Upper lobe of right lung (tissue), 1 donor: ENCODE measurements at places on chromosomes 4 and X. TPM values are rescaled to one million over a fixed set of nuclear protein-coding genes. Genes with fewer than 3 reads are reported as not detected.

Gene LIMCH1
- 369 TPM for total RNA-seq

Gene CNKSR2
- total RNA-seq: 7.2 TPM

Gene TNIP3
- 2.3 TPM for total RNA-seq

Gene GPR119
- total RNA-seq: not detected

Gene SLC49A3
- total RNA-seq: 32.9 TPM

Gene EMCN
- 35.9 TPM for total RNA-seq

- no peak overlapping the region for H3K27ac ChIP-seq
- H3K36me3 ChIP-seq: no peaks in the 10 kb centered on the region
These were observed 91.6 kb downstream of the TLL1 start for GRCh38 chr4:165964591-165964990.

DNA sequence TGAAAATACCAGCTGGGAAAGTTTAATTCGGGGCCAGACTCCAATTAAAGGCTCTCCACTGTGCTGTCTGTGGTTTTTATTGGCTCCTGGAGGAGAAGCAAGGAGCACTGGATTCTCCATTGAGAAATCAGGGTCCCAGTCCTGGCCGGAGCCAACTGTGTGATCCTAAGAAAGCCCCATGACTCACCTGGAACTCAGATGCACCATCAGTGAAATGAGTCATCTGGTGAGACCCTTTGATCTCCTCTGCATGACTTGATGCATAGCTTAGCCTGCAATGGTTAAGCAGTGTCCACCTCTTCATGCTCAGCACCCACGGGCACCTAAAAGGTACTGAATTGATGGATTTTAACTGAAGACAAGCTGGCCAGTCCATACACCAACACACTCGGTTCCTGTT lies 119.2 kb upstream of the VCX3B start:
- H3K4me3 ChIP-seq: no peak overlapping the region
- no peaks in the 10 kb centered on the region for H3K4me1 ChIP-seq
- H3K27ac ChIP-seq: no peak overlapping the region
- no peak for DNase-seq

DNA sequence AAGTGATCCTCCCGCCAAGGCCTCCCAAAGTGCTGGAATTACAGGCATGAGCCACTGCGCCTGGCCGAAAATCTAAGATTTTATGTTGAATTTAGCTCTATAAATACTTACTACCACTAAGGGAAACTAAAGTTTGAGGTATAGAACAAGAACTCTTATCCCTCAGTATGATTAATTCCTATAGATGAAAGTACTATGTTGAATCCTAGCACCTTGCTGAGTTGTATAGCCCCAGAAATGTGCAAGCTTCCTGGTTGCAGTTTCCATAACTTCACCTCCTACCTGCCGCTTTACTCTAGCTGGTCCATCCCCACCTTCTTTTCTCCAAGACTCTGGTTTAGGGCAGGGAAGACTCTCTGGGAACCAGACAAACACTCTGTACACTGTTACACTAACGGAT lies 11.8 kb upstream of the TSPAN5 start:
- no peak overlapping the region for H3K4me3 ChIP-seq
- no peak overlapping the region for H3K27ac ChIP-seq
- no peak for DNase-seq

- H3K4me1 ChIP-seq: no peaks in the 10 kb centered on the region
- no peak overlapping the region for H3K27ac ChIP-seq
- H3K4me3 ChIP-seq: no peak overlapping the region
- DNase-seq: no peak
- no peaks in the 10 kb centered on the region for H3K27me3 ChIP-seq
- no peaks in the 10 kb centered on the region for H3K36me3 ChIP-seq
These were observed 388.2 kb downstream of the MID1IP1 start for GRCh38 chrX:39189431-39189830.

DNA sequence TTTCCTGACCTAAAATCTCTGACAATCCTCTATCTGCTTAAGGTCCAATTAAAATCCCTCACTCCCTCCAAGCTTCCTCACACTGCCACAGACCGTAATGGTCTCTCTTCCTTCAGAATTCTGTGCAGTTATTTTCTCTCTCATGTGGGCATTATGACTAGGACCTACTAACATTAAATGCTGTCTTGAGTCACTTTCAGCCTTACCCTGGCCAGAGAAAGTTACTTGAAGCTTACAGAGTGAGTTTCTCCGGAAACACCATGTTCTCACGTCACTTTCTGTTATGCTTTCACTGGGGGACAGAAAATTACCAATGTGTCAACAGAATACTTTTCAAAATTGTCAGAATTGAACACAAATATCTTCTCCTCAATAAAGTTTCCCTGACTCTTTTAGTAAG lies 271.8 kb downstream of the INPP4B start:
- H3K27ac ChIP-seq: no peak overlapping the region
- DNase-seq: no peak
- H3K36me3 ChIP-seq: no peaks in the 10 kb centered on the region
- no peaks in the 10 kb centered on the region for H3K27me3 ChIP-seq
- H3K4me3 ChIP-seq: no peak overlapping the region

- H3K4me3 ChIP-seq: no peak overlapping the region
- no peaks in the 10 kb centered on the region for H3K36me3 ChIP-seq
These were observed 127.9 kb upstream of the PPP3CA start for GRCh38 chr4:101475246-101475645.

DNA sequence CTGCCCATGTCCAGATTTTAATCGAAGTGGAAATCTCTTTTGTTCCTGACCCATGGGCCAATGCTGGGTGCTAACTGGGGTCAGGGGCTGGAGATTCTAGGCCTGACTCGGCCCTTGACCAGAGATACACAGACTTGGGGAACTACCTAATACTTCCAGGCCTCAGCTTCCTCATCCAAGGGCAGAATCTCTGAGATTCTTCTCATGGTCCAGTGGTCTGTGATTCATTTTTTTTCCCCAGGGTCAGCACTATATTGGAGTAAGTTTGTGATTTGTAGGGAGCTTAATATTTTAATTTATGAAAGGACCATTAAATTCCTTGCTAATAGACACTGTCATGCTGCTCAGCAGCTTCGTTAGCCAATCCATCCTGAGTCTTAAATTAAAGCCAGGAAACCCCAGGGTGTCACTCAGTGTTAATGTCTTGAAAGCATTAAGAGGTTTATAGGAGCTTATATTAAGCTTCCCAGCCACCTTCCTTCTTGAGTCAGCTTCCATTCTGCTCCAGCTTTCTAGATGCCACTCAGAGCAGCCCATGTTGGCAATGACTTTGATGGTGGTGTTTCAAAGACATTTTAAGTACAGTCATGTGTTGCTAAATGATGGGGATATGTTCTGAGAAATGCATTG lies 27.0 kb upstream of the PROM1 start:
- DNase-seq: no peak
- no peak overlapping the region for H3K4me3 ChIP-seq
- no peak overlapping the region for H3K27ac ChIP-seq
- H3K4me1 ChIP-seq: no peaks in the 10 kb centered on the region

DNA sequence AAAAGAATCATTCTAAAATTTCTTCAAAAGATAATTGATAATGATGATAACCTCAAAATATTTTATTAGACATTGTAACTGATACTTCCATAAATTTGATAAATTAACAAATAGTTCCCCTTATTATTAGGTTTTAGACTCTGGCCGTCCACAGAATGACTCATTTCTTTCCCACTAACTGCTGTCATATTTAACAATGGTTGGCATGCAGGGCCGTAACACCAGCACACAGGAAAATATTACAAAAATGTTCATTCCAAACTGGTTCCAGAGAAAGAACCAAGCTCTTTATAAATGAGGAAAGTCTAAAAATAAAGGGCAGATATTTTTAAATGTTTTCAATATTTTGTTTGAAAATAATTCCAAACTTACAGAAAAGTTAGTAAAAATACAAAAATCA lies 28.2 kb downstream of the WDFY3 start:
- DNase-seq: no peak
- peaks cover 19% of the 10 kb centered on the region for H3K4me1 ChIP-seq
- H3K36me3 ChIP-seq: no peaks in the 10 kb centered on the region
- H3K4me3 ChIP-seq: no peak overlapping the region
- H3K27ac ChIP-seq: no peak overlapping the region

DNA sequence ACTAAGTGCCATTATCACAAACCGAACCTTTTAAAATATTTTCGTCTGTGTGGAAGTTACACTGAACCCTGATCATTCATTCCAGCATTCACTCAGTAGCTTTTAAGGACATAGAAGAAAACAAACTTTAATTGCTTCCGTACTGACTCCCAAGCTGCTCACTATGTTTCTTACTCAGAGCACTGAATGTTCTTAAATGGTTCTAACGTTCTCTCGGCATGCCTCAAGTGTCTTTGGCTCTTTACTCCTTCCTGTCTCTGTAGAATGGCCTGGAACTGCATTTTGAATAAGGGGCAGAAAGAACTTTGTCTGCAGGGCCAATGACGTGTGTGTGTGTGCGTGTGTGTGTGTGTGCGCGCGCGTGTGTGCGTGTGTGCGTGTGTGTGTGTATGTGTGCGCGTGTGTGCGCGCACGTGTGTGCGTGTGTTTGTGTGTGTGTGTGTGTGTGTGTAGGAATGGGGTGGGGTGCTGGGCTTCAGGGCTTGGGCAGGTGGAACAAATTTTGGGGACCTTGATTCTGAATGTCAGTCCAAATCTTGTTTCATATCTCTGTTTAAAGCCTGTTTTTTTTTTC lies 50.5 kb upstream of the PAQR3 start:
- no peak overlapping the region for H3K4me3 ChIP-seq
- H3K27ac ChIP-seq: no peak overlapping the region
- no peaks in the 10 kb centered on the region for H3K27me3 ChIP-seq
- no peaks in the 10 kb centered on the region for H3K4me1 ChIP-seq
- no peaks in the 10 kb centered on the region for H3K36me3 ChIP-seq

- no peaks in the 10 kb centered on the region for H3K4me1 ChIP-seq
- H3K27ac ChIP-seq: no peak overlapping the region
- no peaks in the 10 kb centered on the region for H3K27me3 ChIP-seq
- DNase-seq: no peak
- no peaks in the 10 kb centered on the region for H3K36me3 ChIP-seq
- H3K4me3 ChIP-seq: no peak overlapping the region
These were observed 283.1 kb downstream of the HNRNPD start for GRCh38 chr4:82090717-82091116.

GRCh38 chr4:144739511-144740033 lies 93.6 kb downstream of the HHIP start:
- H3K27ac ChIP-seq: no peak overlapping the region
- H3K4me3 ChIP-seq: no peak overlapping the region
- H3K36me3 ChIP-seq: no peaks in the 10 kb centered on the region
- H3K27me3 ChIP-seq: no peaks in the 10 kb centered on the region

GRCh38 chr4:5924461-5925125 lies 31.7 kb upstream of the CRMP1 start:
- H3K27me3 ChIP-seq: no peaks in the 10 kb centered on the region
- H3K4me1 ChIP-seq: no peaks in the 10 kb centered on the region
- H3K4me3 ChIP-seq: no peak overlapping the region
- H3K27ac ChIP-seq: no peak overlapping the region

- no peaks in the 10 kb centered on the region for H3K36me3 ChIP-seq
- peak; percentile 60 for DNase-seq
- no peak overlapping the region for H3K4me3 ChIP-seq
- H3K4me1 ChIP-seq: peaks cover 18% of the 10 kb centered on the region
- peaks cover 63% of the 10 kb centered on the region for H3K27me3 ChIP-seq
These were observed 15.6 kb upstream of the NAT8L start for GRCh38 chr4:2043396-2044118.

GRCh38 chr4:162797108-162797507 lies 369.6 kb downstream of the NAF1 start:
- no peaks in the 10 kb centered on the region for H3K36me3 ChIP-seq
- DNase-seq: no peak
- no peak overlapping the region for H3K4me3 ChIP-seq

DNA sequence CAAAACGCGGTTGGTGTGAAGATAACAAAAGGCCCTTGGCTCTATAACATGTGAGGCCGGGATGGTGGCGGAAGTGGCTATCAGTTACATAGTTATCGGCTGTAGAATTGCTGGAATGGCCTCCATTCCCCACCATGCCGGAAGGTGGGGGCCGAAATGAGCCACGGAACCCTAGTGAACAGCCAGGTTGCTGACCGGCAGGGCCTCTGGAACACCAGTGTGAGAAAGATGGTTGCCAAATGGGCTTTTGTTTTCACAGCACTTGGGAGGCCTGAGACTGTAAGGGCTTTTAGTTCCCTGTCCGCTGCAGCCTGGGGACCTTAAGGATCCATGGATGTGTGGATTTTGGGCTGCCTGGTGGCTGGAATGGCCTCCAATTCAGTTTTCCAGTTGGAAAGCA lies 23.3 kb upstream of the ARX start:
- no peaks in the 10 kb centered on the region for H3K4me1 ChIP-seq
- H3K36me3 ChIP-seq: no peaks in the 10 kb centered on the region
- no peak overlapping the region for H3K4me3 ChIP-seq
- H3K27me3 ChIP-seq: no peaks in the 10 kb centered on the region
- DNase-seq: no peak

DNA sequence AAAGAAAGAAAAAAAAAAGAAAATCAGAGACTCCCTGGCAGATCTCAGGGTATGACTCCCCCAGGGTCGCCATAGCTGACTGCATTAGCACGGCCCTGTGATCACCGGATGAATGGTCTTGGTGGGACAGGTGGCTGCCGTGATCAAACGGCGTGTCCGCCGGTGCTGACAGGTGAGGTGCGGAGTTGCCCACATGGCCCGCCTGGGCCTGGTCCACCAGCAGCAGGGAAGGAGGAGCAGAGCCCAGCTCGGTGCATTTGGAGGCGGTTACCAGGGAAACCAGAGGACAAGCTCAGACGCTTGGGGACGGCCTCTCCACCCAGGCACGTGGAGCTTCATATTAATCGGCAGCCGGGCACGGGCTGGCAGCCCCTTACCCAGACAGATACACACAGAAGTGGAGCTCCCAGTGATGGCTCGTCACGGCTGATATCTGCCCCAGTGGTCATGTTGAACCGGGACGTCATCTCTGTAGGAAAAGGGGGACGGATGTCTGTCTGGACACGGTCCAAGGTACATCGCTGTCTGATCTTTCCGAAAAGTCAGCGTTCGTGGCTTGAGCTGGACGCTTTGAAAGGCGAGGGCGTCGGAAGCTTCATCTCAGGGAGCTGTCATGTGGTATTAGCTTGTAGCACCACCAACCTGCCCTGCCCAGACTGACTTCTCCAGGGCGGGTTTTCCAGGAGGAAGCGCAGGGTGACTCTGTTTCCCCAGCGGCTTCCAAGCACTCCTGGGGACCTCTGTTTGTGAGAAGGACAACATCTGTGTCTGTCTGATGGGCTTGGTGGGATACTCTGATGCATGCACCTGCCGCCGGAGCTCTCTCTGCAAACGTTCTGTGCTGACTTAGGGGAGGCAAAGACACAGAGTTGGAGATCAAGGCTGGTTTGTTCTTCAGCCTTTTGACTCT lies 180.7 kb downstream of the CRLF2 start:
- H3K36me3 ChIP-seq: no peaks in the 10 kb centered on the region
- no peak overlapping the region for H3K4me3 ChIP-seq
- H3K27ac ChIP-seq: no peak overlapping the region
- no peaks in the 10 kb centered on the region for H3K4me1 ChIP-seq
- H3K27me3 ChIP-seq: no peaks in the 10 kb centered on the region

GRCh38 chr4:1045193-1045594 lies 33.8 kb downstream of the FGFRL1 start:
- H3K36me3 ChIP-seq: no peaks in the 10 kb centered on the region
- peaks cover 36% of the 10 kb centered on the region for H3K4me1 ChIP-seq
- peaks cover 18% of the 10 kb centered on the region for H3K27me3 ChIP-seq
- DNase-seq: peak; percentile 48
- no peak overlapping the region for H3K4me3 ChIP-seq
- H3K27ac ChIP-seq: no peak overlapping the region

- no peak overlapping the region for H3K4me3 ChIP-seq
- no peaks in the 10 kb centered on the region for H3K36me3 ChIP-seq
- peaks cover 6% of the 10 kb centered on the region for H3K4me1 ChIP-seq
- no peak overlapping the region for H3K27ac ChIP-seq
- no peak for DNase-seq
These were observed 171.2 kb upstream of the PGRMC2 start for GRCh38 chr4:128458816-128459215.
